Breast epithelium (tissue), 4 donors: ENCODE measurements at places on chromosomes 6 and 20. TPM values are rescaled to one million over a fixed set of nuclear protein-coding genes. Genes with fewer than 3 reads are reported as not detected.
A peak's percentile ranks its signal among the peaks of the same experiment; 100 is the strongest.

DNA sequence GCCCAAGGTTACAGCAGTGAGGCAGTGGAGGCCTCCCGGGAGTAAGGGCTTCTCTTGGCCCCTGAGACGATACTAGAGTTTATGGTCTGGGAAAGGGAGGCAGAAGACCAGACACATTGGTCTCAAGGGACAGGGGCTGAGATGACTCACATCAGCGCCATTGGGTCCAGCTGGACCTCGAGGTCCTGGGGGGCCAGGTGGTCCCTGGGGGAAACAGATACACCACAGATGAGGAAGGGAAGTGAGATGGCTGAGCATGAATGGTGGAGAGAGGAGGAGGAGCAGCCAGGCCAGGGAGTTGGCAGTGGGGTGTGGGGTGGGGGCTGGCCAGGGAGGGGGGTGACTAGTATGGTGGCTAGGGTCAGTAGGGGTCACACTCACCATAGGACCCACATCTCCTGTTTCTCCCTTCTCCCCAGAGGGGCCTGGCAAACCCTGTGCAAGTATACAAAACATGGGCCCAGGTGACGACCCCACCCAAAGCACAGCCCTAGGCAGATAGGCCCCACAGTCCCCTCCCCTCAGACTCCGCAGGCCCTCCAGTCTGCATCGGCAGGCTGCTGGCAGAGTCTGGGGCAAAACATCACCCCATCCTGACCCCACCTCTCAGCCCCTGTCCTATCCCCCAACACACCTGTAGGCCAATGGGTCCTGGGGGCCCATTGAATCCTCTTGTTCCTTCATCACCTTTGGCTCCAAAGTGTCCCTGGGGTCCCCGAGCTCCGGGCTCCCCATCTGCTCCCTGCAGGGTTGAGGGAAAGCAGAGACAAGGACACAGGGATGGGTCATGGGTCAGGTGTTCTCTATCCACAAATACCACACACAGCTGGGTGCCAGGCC, 21.9 kb downstream of the COL11A2 start:
- no peak overlapping the region for H3K27ac ChIP-seq
- H3K27me3 ChIP-seq = no peaks in the 10 kb centered on the region
- H3K4me1 ChIP-seq = no peaks in the 10 kb centered on the region
- no peaks in the 10 kb centered on the region for H3K36me3 ChIP-seq

DNA sequence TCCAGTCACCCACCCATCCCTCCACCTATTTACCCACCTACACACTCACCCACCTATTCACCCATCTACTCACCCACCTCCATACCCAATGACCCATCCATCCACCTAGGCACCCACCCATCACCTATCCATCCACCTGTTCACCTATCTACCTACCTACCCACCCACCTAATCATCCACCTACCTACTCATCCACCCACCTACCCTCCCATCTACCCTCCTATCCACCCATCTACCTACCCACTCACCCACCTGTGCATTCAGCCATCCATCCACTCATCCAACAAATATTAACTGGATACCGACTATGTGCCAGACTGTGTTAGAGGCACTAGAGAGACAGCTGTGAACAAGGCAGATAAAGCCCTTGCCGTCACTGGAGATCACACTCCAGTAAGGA, 40.3 kb downstream of the RSPO4 start:
- H3K4me3 ChIP-seq = no peak overlapping the region
- DNase-seq = no peak

DNA sequence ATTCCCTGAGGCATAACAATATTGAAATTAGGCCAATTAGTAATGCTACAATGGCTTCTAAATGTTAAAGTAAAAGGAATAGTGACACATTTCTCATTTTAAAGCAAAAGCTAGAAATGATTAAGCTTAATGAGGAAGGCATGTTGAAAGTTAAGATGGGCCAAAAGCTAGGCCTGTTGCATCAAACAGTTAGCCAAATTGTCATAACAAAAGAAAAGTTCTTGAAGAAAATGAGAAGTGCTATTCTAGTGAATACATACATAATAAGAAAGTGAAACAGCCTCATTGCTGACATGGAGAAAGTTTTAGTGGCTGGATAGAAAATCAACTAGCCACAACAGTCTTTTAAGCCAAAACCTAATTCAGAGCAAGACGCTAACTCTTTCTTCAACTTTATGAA, 12.9 kb downstream of the OR2A4 start:
- no peaks in the 10 kb centered on the region for H3K4me1 ChIP-seq
- H3K36me3 ChIP-seq = no peaks in the 10 kb centered on the region
- no peak overlapping the region for H3K4me3 ChIP-seq
- no peak overlapping the region for H3K27ac ChIP-seq
- DNase-seq = no peak
- H3K27me3 ChIP-seq = no peaks in the 10 kb centered on the region

GRCh38 chr20:1467355-1468116, 887 bp upstream of the NSFL1C start:
- H3K4me3 ChIP-seq = peak overlapping the region; percentile 98
- H3K27ac ChIP-seq = peak overlapping the region; percentile 85
- H3K4me1 ChIP-seq = peaks cover 11% of the 10 kb centered on the region
- no peak for DNase-seq
- no peaks in the 10 kb centered on the region for H3K36me3 ChIP-seq

- H3K36me3 ChIP-seq = no peaks in the 10 kb centered on the region
- no peaks in the 10 kb centered on the region for H3K4me1 ChIP-seq
Measured at GRCh38 chr6:120211955-120212792, 862.6 kb upstream of the MAN1A1 start.

GRCh38 chr20:4131911-4132310, 116.6 kb upstream of the RNF24 start:
- H3K27me3 ChIP-seq = no peaks in the 10 kb centered on the region
- no peak for DNase-seq
- no peak overlapping the region for H3K27ac ChIP-seq
- no peak overlapping the region for H3K4me3 ChIP-seq

GRCh38 chr6:100176311-100176950, 182.4 kb upstream of the MCHR2 start:
- no peaks in the 10 kb centered on the region for H3K27me3 ChIP-seq
- no peak overlapping the region for H3K4me3 ChIP-seq
- H3K27ac ChIP-seq = peak overlapping the region; percentile 79
- no peaks in the 10 kb centered on the region for H3K36me3 ChIP-seq

DNA sequence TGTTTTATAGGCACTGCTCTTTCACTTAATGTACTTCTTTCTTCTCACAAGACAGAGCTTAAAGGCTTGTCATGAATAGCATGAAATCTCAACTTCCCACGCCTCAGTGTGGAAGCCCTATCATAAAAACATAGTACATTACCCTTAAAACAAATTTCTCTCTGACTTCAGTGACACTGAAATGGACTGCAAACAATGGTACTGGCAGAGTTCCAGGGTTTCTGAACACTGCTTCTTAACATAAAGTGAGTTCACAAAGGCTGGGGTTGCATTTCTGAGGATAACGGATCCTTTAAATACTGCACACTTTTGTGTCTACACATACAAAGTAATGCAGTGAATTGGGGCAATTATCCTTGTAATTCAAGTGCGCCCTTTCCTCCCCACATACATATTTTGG, 32.3 kb upstream of the PLEKHG1 start:
- no peaks in the 10 kb centered on the region for H3K27me3 ChIP-seq
- no peak for DNase-seq
- H3K36me3 ChIP-seq = no peaks in the 10 kb centered on the region
- no peak overlapping the region for H3K27ac ChIP-seq

- H3K27ac ChIP-seq = no peak overlapping the region
- H3K4me3 ChIP-seq = no peak overlapping the region
- DNase-seq = no peak
- no peaks in the 10 kb centered on the region for H3K4me1 ChIP-seq
- H3K27me3 ChIP-seq = no peaks in the 10 kb centered on the region
Measured at GRCh38 chr20:12610871-12611270, 397.9 kb upstream of the SPTLC3 start.

DNA sequence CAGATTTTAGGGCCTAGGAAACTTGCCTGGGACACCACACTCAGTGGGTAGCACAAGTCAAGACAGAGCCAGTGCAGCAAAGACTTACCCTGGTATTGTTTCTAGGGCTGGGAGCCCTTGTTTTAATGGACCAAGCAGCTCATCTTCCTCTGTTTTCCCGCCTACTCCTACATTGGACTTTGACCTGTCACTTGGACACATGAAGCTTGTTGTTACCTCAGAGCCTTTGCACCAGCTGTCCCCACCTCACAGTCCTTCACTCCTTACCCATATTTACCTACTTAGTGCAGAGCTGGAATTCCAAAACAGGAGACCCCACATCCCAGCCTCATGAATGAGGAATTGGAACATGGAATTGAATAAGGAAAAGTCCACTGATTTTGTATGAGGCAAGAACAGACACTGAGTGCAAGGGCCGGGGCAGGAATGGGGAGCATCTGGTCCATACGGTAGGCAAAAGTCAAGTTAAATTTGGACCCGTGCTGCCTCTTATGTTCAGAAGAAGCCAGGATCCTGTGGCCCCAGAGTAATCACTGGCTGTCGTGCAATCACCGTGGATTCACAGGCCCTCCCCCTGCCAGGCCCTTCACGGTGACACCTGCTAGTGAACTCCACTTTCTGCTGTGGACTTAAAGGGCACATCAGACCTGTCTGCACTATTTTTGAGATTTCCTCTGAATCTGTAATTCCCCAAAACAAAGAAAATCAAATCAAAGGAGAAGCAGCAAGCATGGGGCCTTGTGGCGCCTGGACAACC, 236.9 kb upstream of the PMEPA1 start:
- no peak for DNase-seq
- H3K4me1 ChIP-seq = no peaks in the 10 kb centered on the region
- no peak overlapping the region for H3K4me3 ChIP-seq
- no peaks in the 10 kb centered on the region for H3K36me3 ChIP-seq
- H3K27ac ChIP-seq = no peak overlapping the region

- no peaks in the 10 kb centered on the region for H3K4me1 ChIP-seq
- H3K27me3 ChIP-seq = no peaks in the 10 kb centered on the region
- DNase-seq = peak; percentile 27
- H3K36me3 ChIP-seq = no peaks in the 10 kb centered on the region
- no peak overlapping the region for H3K4me3 ChIP-seq
Measured at GRCh38 chr6:13724182-13724581, 12.5 kb upstream of the RANBP9 start.

GRCh38 chr6:125959041-125959440, 2.5 kb downstream of the HINT3 start:
- no peaks in the 10 kb centered on the region for H3K4me1 ChIP-seq
- no peak overlapping the region for H3K4me3 ChIP-seq
- H3K27ac ChIP-seq = peak overlapping the region; percentile 98
- H3K27me3 ChIP-seq = no peaks in the 10 kb centered on the region

DNA sequence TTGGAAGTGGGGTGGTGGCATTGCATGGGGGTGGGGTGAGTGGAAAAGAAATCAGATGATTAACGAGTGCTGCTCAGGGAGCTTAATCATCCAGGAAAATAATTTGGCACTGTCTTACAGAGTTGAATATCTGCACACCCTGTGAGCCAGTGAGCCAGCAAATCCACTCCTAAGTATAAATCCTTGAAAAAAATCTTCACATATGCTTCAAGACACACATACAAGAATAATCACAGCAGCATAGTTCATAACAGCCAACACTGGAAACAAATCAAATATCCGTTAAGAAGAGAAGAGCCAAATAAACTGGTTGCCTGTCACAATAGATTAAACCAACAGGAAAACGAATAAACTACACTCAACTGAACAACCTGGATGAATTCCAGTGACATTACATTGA, 62.8 kb downstream of the SAMD3 start:
- no peak for DNase-seq
- no peaks in the 10 kb centered on the region for H3K27me3 ChIP-seq
- H3K4me1 ChIP-seq = no peaks in the 10 kb centered on the region
- no peak overlapping the region for H3K4me3 ChIP-seq

DNA sequence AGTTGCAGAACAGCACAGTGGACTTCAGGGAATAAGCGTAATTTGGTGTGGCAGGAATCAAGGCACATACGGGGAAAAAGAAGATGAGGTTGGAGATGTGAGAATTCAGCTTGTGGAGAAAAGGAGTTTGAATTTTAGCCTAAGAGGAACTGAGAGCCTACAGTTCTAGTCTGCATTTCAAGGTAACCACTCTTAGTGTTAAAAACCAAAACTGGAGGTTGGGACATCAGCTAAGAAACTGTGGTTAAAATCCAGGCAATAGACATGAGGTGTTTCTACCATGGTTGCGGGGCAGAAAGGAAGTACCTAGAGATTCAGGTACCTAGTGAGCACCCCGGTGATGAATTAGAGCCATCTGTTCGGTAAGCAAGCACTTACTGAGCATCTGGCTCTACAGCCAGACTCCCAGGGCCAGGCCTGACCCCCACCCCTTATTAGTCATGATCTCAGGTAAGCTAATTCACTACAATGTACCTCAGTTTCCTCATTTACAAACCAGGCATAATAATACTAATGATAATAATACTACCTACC, 44.4 kb downstream of the FAXC start:
- no peak overlapping the region for H3K4me3 ChIP-seq
- H3K27ac ChIP-seq = no peak overlapping the region
- no peaks in the 10 kb centered on the region for H3K27me3 ChIP-seq
- H3K36me3 ChIP-seq = no peaks in the 10 kb centered on the region
- no peak for DNase-seq

DNA sequence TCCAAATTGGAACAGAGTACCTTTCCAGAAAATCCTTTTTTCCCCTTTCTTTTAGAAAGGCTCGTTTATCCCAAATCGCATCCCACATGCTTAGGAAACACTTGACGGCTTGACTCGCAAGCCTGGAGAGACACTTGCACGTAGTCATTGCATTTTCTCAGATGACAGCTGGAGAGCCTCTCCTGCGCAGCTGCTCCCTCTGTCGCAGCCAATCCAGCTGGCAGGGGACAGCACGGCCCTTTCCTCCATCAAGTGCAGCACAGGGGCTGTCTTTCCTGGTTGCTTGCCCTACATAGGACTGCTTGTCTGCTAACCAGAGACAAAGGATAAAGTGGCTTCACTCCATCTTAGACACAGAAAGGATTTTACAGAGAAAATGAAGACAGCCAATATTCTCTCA, 77.6 kb upstream of the RGS17 start:
- no peak overlapping the region for H3K4me3 ChIP-seq
- no peak overlapping the region for H3K27ac ChIP-seq
- DNase-seq = no peak
- no peaks in the 10 kb centered on the region for H3K4me1 ChIP-seq
- H3K27me3 ChIP-seq = no peaks in the 10 kb centered on the region
- H3K36me3 ChIP-seq = no peaks in the 10 kb centered on the region

GRCh38 chr6:6331393-6331792, 10.9 kb upstream of the F13A1 start:
- H3K27ac ChIP-seq = peak overlapping the region; percentile 43
- H3K4me1 ChIP-seq = no peaks in the 10 kb centered on the region
- no peak for DNase-seq
- H3K27me3 ChIP-seq = no peaks in the 10 kb centered on the region
- H3K4me3 ChIP-seq = no peak overlapping the region

DNA sequence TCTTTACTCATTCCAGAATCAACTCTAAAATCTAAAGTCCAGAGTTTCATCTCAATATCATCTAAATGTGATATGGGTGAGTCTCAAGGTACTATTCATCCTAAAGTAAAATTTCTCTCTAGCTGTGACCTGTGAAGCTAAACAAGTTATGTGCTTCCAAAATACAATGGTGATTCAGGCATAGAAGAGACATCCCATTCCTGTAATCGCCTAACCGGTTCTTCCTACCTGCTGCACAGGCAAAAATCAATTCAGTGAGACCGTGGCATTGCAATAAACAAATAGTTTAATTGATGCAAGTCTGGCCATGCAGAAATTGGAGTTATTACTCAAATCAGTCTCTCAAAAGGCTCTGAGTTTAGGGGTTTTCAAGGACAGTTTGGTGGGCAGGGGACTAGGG, 232.8 kb downstream of the UBE3D start:
- H3K27me3 ChIP-seq = no peaks in the 10 kb centered on the region
- H3K36me3 ChIP-seq = no peaks in the 10 kb centered on the region
- no peaks in the 10 kb centered on the region for H3K4me1 ChIP-seq
- DNase-seq = no peak
- no peak overlapping the region for H3K4me3 ChIP-seq

The TINAG gene
- not detected for total RNA-seq

The VWA7 gene
- under 0.01 TPM for total RNA-seq

The TLDC2 gene
- not detected for total RNA-seq

The RBCK1 gene
- 69.5 TPM for total RNA-seq

The ZSCAN16 gene
- 9.8 TPM for total RNA-seq

The FOXC1 gene
- 3.7 TPM for total RNA-seq

The RBM24 gene
- 1.8 TPM for total RNA-seq
